ENCODE measurements at places on chromosomes 2 and 18. TPM values are rescaled to one million over a fixed set of nuclear protein-coding genes. Genes with fewer than 3 reads are reported as not detected.

Gene EGR4
- not detected for total RNA-seq

Gene GRP
- total RNA-seq, result 2.1 TPM

Gene ST8SIA3
- 1.2 TPM for total RNA-seq

Gene NXPH2
- total RNA-seq, result 4.3 TPM

Gene ASPRV1
- total RNA-seq, result 0.30 TPM

Gene RAD51AP2
- total RNA-seq, result 1.2 TPM
